ENCODE measurements at places on chromosomes 13 and 19.

GRCh38 chr13:90055760-90056159 lies 1291.7 kb upstream of the MIR17HG start:
- DNase-seq = no peak

GRCh38 chr19:10100163-10100785 lies 2.2 kb downstream of the ANGPTL6 start:
- no peak for DNase-seq

DNA sequence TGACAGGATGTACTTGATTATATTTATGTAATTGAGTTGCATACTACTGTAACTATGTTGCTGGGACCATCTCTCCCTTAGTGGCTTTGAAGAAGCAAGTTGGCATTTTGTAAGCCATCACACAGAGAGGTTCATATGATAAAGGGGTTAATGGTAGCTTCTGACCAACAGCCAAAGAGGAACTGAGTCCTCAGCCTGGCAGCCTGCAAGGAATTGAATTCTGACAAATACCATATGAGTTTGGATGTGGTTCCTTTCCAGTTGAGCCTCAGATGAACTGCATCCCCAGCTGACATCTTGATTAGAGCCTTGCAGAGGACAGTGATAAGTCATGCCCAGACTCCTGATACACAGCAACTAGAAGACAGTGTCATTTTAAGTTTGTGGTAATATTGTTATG lies 8.6 kb upstream of the MYCBP2 start:
- no peak for DNase-seq

GRCh38 chr13:24060993-24061392 lies 99.5 kb upstream of the SPATA13 start:
- no peak for DNase-seq

- DNase-seq = no peak
Observed at GRCh38 chr13:100014621-100015020, 33.0 kb downstream of the ZIC2 start.

DNA sequence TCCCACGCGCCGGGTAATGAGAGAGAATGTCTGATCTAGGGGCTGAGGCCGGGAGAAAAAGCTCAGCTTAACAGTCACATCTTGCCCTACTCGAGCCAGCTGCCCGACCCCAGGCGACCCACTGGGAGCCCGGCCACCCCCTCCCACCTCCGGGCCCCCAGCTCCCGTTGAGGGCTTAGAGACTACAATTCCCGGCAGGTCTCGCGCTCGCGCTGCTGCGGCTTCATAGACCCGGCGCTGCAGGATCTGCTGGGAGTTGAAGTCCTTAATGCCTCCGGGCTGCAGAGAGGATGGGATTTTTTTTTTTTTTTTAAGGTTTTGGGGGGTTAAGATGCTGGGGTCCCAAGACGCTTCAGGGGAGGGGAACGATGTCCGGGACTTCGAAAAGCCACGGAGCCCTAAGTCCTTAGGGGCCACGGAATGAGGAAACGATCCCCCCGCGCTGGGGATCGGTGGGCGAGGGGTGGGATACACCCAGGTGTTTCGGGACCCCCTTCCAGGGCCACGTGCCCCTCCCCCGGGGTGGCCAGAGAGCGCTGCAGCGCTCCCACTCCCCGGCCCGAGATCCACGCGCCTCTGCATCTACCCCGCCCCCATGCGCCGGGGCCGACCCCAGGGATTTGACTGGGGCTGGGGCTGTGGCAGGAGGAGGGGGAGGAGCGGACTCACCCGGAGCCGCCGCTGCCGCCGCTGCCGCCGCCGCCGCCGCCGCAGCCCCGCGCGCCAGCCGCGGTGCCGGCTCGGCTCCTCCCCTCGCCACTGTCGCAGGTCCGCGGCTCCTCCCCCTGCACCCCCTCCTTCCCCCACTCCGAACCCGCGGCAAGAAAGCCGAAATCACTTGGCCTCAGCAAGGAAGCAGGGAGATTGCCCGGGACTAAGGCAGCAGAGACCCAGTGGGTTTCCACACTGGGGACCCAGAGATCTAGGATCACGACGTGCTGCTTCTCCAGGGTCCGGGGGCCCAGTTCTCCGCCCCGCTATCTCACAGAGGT lies at the start of gene SYT3:
TSS of gene SYT3 (minus strand) at position 761 of the 992 bp plus-strand sequence. CDS start 2,470 bp downstream, outside the sequence.
- peak; percentile 5 for DNase-seq

DNA sequence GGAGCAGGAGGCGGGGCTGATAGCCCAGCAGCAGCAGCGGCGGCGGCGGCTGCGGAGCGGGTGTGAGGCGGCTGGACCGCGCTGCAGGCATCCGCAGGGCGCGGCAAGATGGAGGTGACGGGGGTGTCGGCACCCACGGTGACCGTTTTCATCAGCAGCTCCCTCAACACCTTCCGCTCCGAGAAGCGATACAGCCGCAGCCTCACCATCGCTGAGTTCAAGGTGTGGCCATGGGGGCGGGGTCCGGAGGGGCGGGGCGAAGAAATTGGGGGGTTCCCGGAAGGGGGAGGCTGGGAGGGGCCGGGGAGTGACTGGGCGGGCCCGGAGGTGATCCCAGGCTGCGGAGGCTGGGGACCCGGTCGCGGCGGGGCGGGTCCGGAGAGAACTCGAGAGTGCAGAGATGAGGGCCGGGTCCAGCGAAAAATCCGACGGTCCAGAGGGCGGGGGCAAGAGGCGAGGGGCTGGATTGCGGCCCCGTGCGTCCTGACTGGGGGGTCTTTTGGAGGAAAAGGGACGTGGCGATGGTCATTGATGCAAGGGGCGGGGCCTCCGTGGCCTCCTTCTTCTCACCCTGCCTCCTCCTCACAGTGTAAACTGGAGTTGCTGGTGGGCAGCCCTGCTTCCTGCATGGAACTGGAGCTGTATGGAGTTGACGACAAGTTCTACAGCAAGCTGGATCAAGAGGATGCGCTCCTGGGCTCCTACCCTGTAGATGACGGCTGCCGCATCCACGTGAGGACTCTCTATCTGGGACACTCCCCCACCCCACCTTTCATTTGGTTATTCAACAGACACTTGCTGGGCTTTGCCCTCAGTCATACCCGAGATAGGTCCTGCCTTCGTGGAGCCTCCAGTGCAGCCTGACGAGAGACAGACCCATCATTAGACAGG lies at the start of gene TBCB:
TSS of gene TBCB (plus strand) at position 16 of the 891 bp plus-strand sequence. CDS start at position 109, 93 bp downstream.
- peak; percentile 89 for DNase-seq

GRCh38 chr13:37816276-37816675 lies 53.3 kb downstream of the TRPC4 start:
- DNase-seq = no peak

- DNase-seq = no peak
Observed at GRCh38 chr19:16970821-16971220, 55.8 kb downstream of the CPAMD8 start.

DNA sequence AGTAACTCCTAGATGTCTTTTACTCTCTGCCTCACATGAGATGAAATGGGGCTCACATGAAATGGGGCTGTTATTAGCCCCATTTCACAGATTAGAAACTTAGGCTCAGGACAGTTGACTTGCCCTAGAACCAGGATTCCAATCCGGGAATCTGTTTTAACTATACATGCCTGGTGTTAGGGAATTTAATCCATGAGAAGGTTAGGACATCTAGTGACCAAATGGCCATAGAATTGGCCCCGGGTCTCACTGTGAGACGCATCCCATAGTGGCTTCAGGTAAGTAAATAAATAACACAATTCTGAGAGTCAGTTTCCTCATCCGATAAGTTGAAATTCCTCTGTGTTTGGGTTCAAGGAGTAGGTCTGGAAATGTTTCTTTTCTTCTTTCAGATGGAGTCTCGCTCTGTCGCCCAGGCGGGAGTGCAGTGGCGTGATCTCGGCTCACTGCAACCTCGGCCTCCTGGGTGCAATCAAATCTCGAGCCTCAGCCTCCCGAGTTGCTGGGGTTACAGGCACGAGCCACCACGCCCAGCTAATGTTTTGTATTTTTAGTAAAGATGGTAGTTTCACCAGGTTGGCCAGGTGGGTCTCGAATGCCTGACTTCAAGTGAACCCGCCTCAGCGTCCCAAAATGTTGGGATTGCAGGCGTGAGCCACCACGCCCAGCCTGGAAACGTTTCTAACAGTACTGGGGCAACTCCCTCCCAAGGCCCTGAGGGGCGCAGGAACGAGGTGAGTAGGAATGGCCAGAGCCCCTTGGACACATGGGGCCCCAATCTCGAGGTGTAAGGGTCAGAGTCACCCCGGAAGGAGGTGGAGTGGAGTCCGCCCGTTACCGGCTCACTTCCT lies 1.2 kb upstream of the ZNF574 start:
- peak; percentile 11 for DNase-seq

DNA sequence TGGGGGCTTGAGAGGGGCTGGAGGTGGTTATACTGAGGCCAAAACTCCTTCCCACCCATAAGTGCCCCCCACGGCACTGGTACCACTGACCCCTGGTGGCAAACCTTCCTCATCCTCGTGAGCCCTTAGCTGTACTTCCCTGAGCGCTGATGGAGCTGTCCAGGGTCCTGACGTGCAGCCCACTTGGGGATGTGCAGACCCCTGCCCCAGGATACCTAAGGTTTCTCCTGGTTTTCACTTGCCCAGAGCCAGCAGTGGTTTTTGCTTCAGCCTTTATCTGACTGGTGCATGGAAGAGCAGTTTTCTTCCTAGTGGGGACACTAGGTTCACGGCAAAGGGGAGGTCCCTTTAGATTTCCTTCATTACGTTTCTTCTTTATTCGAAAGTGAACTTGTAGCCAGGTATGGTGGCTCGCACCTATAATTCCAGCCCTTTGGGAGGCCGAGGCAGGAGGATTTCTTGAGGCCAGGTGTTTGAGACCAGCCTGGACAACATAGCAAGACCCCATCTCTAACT lies 28.7 kb upstream of the KCTD15 start:
- DNase-seq = peak; percentile 10

DNA sequence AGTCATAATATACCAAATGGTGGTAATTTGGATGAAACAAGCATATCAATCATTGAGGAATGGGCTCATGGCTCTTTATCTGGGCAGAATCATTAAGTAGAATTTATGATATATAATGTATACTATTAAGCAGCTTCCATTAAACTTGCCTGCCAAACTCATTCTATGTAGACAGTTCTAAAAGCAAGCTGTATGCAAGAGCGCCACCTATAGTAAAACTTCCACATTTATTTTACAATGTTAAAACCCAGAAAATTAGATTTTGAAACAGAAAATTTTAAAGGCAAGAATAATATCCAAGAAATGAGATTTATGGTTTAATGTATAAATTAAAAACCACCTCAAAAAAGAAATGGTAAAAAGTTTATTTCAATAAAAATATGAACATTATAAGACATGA lies 161.5 kb downstream of the MZT1 start:
- DNase-seq = no peak

DNA sequence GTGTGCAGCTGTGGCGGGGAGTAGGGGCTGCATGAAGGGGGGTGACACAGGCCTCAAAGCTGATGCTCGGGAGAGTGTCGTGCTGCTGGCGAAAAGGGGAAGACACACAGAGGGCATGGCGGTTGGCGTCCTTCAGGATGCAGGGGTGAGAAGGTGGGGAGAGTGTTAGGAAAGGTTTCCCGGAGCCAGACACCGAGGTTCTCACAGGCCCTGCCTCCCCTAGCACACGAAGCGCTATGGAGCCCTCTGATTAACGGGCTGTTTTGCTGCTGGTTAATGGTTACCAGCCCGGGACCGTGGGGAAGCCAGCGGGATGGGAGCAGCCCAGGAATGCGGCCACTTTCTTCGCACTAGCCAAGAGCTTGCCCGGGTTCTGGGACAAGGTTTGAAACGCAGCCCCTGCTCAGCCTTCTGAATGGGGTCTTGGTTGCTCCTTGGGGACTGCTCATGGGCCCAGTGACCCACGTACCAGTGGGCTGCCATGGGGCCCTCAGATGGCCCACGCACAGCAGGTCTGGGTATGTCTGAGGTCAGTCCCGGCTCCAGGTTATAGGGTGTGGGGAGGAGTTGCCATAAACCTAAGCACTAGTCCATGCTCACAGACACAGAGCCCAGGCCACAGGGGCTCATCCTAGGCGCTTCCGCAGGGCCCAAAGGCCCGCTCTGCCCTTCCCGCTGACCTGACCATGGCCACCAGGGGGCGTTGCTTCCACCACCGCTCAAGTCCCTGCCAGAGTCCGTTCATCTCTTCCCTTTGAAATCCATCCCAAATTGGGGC lies 31.3 kb upstream of the ISYNA1 start:
- peak; percentile 67 for DNase-seq

DNA sequence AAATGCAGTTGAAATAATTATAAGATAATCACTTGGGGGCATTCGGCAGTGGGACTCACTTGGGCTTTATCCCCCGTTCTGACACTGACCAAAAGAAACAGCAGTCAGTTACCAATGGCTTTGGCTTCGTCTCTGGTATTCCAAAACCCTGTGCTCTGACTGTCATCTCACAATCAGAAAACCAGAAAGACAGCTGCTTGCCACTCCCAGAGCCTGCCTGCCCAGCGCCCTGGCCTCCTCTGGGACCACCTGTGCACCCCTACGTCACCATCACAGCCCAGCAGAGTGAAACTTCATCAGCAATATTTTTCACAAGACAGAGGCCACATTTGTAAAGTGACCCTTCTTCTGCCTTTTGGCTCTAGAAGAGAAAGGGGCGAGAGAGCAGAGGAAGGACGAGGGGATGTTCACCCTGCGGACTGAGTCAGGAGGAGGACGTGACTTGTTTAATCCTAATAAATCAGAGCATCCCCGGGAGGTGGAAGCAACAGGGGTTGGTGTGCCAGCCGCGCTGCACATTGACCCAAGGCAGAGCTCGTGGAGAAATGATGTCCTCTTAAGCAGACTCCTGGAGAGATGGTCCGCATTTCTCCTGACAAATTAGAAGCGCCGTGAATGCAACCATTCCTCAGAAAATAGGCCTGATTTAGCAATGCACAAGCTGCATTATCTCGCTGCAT lies 397.8 kb upstream of the ZNF507 start:
- DNase-seq = no peak

DNA sequence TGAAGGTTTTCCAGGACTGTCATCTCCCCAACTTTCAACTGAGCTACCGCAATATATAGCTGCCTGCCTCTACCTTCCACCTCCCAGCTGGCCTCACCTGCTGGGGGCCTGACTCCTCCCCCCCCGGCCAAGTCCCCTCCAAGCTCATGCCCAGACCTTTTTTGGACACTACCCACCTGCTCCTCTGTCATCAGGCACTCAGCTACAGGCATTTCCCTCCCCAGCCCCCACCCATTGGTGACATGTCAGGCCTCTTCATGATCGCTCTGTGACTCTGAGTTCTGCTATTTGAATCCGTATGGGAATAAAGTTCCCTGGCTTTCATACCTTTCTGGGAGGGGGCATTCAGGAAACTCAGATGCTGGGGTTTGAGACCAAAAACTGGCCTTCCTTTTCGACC lies 1.8 kb downstream of the PRKACA start:
- no peak for DNase-seq

All from activated naive CD4-positive, alpha-beta T cell treated with Interleukin-2 at 50 U/mL for 16 hours (primary cell).